ENCODE measurements at places on chromosomes 2 and 18.

GRCh38 chr18:44638811-44639210 is 41.9 kb upstream of the SETBP1 start:
- DNase-seq, result no peak

DNA sequence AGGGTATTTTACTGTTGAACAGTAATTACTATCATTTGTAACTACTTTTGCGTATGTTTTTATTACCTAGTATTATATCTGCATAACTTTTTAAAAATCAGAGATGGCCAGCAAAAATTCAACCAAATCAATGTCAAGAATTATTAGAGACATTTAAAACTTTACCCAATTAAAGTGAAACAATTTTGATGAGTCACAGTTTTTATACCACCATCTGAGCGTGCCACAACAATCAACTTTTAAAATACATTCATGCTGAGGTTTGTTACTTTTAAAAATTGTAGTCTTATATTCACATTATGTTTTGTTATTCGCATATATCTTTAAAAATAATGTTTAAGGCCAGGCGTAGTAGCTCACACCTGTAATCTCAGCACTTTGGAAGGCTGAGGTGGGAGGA is 114.9 kb downstream of the RTN4 start:
- no peak for DNase-seq

DNA sequence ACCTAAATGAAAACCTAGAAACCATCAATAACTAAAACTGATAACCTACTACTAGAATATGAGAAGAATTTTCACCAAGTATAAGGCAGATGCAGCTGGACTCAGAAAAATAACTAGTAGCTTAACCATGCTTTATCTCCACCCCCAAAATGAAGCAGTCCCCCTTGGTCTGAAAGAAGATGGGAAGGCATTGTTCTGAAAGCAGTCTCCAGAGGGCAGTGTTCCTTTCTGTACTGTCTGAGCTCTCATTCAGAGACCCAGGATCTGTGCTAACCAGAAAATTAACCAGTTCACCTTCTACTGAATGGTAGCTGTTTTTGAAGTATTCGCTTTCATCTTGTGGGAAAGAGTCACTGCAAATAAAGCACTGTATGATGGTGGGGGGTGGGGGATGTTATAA is 273.0 kb downstream of the PDE11A start:
- DNase-seq, result no peak

DNA sequence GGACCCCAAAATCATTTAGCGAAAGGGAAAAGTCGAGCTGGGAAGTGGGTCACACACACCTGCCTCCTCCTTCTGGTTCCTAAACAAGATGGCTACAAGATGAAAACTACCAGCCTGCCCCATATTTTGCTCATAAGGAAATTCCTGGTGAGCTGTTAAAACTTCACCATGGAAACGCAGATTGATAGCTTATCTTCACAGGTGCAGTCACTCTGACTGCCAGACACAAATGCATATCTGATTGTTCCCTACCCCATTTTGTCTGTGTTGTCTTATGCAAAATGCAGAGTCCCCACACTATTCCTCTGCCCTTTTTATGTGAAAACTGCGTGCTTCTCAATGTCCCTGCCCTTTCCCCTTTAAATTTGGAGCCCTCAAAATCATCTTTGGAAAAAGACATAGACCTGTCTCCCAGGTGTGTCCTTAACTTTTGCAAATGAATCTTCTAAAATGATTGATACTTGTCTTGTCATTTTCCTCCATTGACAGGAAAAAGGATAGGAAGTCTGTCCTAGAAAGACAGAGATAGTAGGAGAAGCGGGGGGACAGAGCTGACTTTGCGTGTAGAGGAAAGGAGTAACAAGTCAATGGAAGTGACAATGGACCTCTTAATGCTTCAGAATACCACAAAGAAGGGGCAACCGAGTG is 38.9 kb upstream of the THOC1 start:
- DNase-seq, result no peak

- DNase-seq, result peak; percentile 83
Measured at GRCh38 chr2:47237375-47238334, 82.5 kb upstream of the STPG4 start.

GRCh38 chr2:143696651-143697050 is 567.4 kb downstream of the ARHGAP15 start:
- no peak for DNase-seq

DNA sequence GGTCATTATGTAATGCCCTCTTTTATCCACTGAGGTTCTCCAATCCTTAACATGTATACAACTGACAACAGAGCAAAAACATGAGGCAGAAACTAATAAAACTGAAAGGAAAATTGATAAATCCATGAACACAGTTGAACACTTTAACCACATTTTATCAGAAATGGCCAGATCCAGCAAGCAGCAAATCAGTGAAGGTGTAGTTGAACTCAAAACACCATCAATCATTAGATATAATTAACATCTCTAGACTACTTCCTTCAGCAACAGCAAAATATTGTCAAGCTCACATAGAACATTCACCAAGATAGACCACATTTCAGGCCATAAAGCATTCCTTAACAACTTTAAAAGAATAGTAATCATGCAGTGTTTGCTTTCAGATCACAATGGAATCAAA is 72.9 kb downstream of the HS6ST1 start:
- DNase-seq, result no peak

GRCh38 chr2:18365342-18365741 is 195.1 kb downstream of the RDH14 start:
- no peak for DNase-seq

GRCh38 chr2:217804791-217805667 is 197.8 kb downstream of the TNS1 start:
- DNase-seq, result no peak

DNA sequence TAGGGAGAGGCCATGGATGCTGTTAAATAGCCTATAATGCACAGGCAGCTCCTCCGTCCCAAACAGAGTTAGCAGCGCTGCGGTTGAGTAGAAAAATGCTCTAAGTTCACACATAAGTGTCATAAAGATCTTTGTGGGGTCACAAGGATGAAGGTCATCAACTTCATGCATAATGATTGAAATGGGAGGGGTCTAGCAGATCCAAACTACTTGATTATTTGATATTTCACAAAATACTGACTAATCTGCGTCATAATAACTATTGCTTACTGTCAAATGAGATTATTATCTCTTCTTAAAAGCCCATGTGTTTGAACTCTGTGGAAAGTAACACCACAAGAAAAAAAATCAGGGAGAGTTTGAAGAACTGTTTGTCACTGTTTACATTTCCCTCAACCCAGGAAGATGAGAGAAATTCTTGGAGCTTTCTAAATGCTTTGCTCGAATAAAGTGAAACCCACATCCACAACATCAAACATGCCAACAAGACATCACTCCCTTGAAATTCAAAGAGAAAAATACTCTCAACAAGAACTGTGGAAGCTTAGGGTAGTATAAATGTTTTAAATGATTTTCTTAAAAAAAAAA is 50.5 kb upstream of the CREB1 start:
- DNase-seq, result peak; percentile 47

DNA sequence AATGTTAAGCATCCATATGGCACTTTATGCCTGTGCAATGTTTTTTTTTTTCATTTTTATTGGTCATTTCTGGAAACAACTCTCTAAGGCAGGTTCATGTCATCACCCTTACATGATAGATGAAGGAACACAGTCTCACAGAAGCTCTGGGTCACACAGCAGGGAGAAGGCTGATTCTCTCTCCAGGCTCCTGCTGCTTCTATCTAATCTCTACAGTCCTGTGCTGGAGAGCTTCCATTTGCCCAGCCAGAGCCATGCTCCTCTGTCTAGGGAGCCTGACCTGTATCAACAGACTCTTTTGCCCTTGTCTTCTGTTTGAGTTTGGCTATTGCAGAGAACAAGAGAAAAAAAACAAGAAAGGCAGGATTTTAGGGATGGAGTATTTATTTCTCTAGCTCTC is 584.8 kb downstream of the MBD2 start:
- DNase-seq, result no peak

- no peak for DNase-seq
Measured at GRCh38 chr18:57902721-57903120, 99.6 kb upstream of the ATP8B1 start.

GRCh38 chr2:137151731-137152130 is 386.4 kb downstream of the THSD7B start:
- no peak for DNase-seq

DNA sequence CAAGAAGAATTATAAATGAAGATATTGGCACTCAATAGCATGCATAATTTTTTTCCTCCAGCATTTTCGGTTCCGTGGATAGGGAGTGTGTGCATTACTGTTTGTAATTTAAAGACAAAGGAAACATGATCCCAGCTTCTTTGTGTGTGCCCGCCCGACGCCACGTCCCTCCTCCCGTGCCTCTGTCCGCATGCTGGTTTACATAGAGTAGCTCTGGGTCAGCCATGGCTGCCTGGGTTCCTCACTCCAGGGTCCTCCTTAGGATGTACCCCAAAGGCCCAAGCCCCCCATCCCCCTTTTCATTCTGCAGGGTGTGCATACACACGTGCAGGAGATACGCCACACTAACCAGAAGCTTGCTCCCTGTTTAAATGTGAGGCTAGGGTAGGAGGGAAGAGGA is 214.7 kb downstream of the KLHL29 start:
- DNase-seq, result no peak

DNA sequence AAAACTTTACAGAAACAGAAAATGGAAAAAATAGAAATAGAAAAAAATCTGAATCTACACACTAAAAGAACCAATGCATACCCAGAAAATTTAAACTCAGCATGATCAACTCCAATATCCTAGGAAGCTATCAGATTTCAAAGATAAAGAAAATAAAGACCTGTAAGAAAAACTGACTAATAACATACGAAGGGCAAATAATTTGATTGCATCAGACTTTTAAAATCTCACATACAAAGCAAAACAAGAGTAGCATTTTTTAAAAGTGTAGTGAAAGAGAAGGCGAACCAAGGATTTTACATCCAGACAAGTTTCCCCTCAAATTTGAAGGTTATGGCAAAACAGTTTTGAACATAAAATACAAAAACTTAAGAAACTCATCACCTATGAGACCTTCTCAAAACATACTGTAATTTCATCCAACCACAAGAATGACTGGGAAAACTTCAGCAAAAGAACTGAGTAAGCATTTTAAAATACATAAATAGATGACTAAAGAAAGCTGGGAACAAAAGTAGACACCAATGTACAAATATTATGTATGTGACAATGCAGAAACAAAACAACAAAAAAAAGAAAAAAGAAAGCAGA is 54.8 kb downstream of the NBAS start:
- DNase-seq, result peak; percentile 15

DNA sequence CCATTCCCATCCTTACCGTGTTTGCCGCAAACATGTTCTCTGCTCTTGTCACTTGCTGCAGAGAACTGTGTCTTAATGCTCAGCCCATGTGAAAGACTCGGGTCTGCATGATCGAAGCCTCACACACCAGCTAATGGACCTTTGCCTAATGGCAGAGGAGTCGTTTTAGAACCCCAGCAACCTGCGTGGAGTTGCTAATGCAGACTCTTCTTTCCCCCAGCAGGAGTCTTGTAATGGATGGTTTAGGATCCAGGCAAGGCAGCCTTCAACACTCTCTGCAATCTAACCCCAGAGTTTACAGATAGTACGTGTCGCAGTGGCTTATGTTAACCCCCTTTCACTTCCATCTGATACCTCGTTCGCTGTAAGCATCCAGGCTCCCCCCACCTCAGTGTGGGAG is 316.4 kb downstream of the AGAP1 start:
- no peak for DNase-seq

DNA sequence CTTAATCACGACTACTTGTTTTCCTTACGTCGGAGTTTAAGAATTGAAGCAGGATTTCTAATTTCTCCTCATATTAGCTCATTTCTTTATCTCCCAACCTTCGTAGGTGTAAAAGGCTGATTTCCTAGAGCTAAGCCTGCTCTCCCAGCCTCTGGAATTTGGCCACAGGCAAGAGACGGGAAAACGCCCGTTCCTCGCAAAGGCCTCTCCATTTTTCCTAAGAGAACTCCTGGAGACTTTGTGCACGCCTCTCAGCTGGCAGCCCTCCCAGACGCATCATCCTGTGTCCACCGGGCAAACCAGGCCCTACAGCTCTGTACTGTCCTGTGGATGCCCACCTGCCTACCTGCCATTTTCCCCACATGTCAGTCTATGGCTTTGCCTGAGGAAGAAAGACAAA is 106.3 kb downstream of the FTCDNL1 start:
- DNase-seq, result no peak

GRCh38 chr2:82993609-82994008 is 1465.5 kb downstream of the SUCLG1 start:
- peak; percentile 46 for DNase-seq

DNA sequence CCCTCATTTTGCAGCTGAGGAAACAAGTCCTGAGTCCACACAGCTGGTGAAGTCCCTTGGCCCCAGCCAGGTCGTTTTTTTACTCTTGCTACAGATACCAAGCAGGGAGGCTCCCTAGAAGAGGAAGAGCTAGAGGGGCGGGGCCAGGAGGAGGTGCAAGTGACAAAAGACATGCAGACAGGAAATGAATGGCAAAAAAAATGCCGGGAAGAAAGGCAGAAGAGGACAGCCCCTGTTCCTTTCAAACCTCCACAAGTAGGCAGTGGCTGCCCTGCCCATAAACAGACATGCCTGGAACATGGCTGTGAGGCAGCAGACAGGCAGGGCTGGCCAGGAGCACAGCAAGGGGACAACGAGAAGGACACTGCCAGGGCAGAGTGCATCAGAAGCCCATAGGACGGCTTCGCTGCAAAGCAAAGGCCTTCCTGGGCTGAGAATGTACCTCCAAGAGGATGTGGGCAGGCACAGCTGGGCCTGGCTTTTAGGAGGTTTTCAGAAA is 108.7 kb downstream of the ZBTB7C start:
- peak; percentile 4 for DNase-seq

GRCh38 chr2:4930704-4931103 is 761.5 kb upstream of the SOX11 start:
- DNase-seq, result no peak

- DNase-seq, result peak; percentile 84
Measured at GRCh38 chr2:152062125-152063091, 36.4 kb downstream of the CACNB4 start.

DNA sequence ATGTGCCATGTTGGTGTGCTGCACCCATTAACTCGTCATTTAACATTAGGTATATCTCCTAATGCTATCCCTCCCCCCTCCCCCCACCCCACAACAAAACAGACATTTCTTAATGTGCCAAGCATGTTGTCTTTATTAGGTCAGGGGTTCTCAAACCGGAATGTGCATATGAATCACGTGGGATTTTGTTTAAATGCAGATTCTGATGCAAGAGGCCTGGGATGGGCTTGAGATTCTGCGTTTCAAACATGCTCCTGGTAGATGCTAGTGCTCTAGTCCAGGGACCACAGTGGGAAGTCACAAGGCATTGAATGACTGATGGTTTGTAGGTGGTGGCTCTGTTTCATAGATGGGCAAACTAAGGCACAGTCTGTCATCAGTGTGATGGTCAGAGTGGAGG is 184.7 kb downstream of the SMAD7 start:
- DNase-seq, result peak; percentile 48

- no peak for DNase-seq
Measured at GRCh38 chr2:46331109-46331766, 34.0 kb downstream of the EPAS1 start.

GRCh38 chr2:67650291-67651133 is 253.4 kb downstream of the ETAA1 start:
- peak; percentile 94 for DNase-seq

DNA sequence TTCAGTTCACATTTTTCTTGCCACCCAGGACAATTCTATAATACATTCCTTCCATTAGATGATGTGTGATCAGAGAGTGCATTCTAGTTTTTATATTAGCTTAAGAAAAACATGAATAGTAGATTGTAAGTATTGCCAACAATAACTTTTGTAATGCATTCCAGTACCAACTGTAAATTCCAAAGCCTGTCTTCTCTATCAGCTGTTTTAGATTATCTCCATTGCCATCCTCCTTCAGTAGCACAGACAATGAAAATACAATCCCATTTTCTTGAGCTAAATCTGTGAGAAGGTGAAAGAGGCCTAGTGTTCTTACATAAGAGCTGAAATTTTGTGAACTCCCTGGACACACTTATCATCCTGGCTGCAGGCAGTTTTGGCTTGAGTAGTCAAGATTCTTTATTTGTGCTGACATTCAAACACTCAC is 103.9 kb downstream of the CCBE1 start:
- DNase-seq, result peak; percentile 80

All from fibroblast of skin of right biceps (primary cell).